IPS-NIHi11 (cell line): ENCODE measurements at places on chromosomes 1 and 21.

DNA sequence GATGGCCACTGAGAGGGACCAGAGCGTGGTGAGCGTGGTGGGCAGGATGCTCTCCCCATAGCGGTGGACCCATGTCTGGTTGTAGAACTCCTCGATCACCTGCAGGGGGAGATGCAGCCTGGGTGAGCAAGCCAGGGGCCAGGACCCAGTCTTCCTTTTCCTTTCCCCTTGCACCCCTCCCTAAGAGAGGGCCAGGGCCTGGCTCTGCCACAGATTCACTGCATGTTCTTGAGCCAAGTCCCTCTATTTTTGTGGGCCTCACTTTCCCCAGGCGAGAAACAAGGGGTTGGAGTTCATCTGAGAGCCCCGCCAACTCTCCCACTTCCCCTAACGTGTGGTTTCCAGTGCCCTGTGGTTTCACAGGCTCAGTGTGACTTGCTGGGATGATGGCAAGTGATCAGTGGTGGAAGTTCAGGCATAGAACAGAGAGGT lies 27.5 kb downstream of the SLC2A1 start:
- DNase-seq: peak; percentile 87

- peak; percentile 10 for DNase-seq
Measured at GRCh38 chr1:81186261-81186660, 614.5 kb upstream of the ADGRL2 start.

DNA sequence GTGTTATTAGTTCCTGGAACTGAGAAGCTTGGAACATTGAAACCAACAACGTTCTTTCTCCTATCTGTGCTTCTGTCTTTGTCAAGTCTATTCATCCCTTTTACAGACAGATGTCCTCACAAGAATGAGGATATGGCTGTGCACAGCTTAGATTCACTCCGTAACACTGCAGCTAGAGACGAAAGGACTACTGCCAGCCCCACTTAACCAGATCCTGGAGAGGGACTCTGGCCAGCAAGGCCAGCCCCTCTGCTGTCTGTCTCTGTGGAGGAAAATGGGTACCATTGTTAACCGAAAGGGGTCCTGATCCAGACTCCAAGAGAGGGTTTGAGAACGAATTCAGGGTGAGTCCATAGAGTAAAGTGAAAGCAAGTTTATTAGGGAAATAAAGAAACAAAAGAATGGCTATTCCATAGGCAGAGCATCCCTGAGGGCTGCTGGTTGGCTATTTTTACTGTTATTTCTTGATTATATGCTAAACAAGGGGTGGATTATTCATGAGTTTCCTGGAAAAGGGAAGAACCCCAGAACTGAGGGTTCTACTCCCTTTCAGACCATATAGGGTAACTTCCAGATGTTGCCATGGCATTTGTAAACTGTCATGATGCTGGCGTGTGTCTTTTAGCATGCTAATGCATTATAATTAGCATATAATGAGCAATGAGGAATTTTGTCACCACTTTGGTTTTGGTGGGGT lies 17.4 kb upstream of the USP24 start:
- no peak for DNase-seq

DNA sequence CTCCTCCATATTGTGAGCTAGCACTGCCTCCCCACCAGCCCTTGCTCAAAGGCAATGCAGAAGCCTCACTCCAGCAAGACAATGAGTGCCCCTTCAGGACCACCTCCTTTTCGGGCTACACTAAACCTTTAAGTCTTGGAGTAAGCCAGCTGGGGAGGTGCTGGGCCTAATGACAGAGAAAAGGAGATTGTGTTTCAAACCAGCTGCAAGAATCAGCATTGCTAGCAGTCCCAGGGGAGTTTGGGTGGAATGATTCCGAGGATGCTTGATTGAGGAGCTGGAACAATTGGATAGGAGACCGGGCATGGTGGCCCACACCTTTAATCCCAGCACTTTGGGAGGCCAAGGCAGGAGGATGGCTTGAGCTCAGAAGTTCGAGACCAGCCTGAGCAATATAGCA lies 54.1 kb upstream of the GPR37L1 start:
- no peak for DNase-seq

- DNase-seq: no peak
Measured at GRCh38 chr1:168452329-168452728, 91.5 kb downstream of the XCL2 start.

DNA sequence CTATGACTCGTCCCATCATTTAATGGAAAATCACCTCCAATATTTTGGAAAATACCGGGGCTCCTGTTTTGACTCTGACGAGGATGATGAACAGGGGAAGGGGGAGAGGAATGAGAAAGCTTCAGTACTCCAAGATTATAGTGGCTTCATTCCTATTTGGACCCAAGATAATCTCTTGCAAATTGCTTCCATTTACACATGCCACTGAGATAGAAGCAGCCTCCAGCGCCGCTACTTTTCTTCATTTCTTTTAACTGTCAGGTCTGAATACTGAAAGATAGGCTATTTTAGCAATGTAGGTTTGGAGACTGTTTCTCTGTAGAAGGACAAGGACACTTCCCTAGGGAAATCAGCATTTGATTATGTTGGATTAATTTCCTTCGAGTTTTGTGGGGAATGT lies 565 bp upstream of the GRIK1 start:
- DNase-seq: no peak

GRCh38 chr1:186498695-186499389 lies 37.9 kb upstream of the PDC start:
- DNase-seq: no peak

GRCh38 chr1:247865416-247865815 lies 8.4 kb downstream of the TRIM58 start:
- DNase-seq: no peak

DNA sequence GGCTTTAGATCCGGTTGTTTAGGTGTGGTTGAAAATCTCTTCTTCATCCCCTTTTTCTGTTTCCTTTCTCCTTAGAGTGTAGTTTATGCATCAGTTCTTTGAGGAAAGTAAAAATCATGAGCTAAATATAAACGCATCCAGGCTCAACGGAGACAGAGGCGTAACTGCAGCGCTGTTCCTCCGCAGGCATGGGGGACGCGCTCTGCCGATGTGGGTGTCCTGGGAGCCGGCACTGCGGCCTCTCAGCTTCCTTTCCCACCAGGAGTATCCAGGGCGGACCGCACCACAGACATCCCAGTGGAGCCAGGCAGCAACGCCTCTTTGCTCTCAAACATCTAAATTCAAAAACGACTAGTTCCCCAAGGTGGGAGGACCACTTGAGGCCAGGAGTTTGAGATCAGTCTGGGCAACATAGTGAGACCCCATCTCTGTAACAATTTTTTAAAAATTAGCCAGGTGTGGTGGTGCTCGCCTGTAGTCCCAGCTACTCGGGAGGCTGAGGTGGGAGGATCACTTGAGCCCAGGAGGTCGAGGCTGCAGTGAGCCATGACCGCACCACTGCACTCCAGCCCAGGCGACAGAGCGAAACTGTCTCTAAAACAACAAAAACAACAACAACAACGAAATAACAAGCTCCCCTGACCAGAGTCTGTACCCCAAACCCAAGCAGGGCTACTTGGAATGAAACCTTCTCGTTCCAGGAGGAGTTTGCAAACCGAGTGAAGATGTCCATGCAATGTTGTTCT lies 16.4 kb downstream of the SLC45A1 start:
- DNase-seq: no peak

- DNase-seq: peak; percentile 38
Measured at GRCh38 chr1:237032029-237032428, 10.0 kb upstream of the RYR2 start.
